ENCODE measurements at places on chromosomes 4 and X. TPM values are rescaled to one million over a fixed set of nuclear protein-coding genes. Genes with fewer than 3 reads are reported as not detected.

DNA sequence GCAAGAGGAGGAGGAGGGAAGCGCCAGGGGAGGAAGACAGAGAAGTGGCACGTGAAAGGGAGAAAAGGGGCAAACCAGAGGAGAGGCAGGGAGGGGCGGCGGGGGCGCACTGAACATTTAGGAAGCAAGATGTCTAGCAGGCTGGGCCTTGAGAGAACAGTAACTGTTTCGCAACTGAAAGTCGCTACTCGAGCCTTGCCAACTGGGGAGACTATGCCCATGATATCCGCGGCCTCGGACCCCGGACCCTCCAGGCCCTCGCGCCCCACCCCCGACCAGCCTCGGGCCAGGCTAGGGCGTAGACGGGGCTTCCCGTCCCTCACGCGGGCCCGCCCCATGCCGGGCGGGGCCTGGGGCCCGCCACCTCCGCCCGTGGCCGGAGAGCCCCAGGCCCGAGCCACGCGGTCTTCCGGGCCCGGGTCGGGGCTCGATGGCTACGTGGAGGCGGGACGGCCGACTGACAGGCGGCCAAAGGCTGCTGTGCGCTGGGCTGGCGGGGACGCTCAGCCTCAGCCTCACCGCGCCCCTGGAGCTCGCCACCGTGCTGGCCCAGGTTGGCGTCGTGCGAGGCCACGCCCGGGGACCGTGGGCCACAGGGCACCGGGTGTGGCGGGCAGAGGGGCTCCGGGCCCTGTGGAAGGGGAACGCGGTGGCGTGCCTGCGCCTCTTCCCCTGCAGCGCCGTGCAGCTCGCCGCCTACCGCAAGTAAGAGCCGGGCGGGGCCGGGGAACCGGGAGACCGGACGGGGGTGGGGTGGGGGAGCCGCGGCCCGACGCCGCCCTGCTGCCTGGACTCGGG lies at the start of gene SLC25A43:
Gene SLC25A43 (plus strand): TSS at position 363 of the 798 bp plus-strand sequence. CDS start 68 bp downstream, at position 431.
- peak; percentile 59 for DNase-seq

DNA sequence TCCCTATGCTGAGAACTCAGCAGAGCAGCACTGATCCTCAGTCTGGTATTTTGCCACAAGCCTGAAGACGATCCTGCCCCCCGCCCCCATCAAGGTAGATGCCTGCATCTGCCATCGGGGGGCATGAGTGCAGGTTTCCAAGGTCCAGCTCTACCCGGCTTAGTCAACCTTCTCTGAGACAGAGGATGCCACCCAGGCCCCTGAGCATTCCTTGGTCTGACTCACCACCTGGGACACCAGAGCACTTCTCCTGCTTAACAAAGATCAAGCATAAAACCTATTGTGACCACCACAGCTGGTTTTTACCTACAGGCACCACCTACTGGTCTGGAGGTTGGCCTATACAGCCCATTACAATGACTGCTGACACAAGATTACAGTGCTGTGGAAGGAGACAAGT lies 1168.1 kb downstream of the PCDH19 start:
- no peak for DNase-seq

GRCh38 chrX:15864629-15865028 lies 10.0 kb upstream of the AP1S2 start:
- no peak for DNase-seq

DNA sequence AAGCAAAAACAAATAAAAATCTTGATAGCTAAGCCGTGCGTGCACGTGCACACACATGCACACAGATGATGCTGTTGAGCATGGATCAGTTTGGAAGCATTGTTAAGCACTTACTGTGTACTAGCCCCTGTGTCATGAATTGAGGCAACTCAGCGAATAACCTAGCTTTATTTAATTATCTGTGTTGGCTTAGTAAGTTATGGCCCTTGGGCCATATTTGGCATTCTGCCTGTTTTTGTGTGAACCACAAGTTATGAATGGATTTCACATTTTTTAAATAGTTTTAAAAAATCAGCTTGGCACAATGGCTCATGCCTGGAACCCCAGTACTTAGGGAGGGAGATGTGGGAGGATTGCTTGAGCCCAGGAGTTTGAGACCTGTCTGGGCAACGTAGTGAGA lies 113.6 kb upstream of the CBLL2 start:
- DNase-seq, result no peak

DNA sequence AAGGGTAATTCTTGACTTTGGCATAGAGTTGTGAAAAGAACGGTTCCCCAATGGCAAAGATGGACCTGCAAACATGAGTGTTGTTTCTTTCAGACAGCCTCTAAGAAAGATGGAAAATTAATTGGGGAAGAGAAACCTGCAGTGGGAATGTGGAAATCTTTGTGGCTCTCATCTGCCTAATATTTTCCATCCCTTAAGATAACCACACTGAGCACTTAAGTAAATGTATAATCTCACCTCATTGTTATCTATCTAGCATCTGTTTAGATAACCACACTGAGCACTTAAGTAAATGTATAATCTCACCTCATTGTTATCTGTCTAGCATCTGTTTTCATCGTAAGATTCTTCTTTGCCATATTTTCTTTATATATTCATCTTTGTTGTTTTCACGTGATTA lies 149.3 kb downstream of the NWD2 start:
- no peak for DNase-seq

GRCh38 chrX:40570346-40571093 lies 10.2 kb upstream of the ATP6AP2 start:
- peak; percentile 4 for DNase-seq

DNA sequence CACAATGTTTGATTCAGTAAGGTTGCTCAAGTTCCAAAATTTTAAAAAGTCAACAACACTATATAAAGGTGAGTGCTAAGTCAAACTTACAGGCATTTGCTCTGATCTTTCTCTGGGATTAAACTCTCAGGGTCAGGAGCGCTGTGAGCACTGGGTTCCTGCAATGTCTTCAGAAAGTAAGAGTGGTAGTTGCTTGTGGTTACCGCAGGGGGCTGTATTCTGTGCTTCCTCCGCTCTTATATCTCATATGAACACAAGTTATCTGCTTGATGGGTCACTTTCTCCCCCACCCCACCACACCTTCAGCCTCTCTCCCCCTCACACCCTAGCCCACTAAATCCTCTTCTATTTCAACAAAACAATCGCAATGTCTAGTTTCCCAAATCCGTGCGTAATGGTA lies 116.4 kb upstream of the IGSF1 start:
- DNase-seq, result no peak

DNA sequence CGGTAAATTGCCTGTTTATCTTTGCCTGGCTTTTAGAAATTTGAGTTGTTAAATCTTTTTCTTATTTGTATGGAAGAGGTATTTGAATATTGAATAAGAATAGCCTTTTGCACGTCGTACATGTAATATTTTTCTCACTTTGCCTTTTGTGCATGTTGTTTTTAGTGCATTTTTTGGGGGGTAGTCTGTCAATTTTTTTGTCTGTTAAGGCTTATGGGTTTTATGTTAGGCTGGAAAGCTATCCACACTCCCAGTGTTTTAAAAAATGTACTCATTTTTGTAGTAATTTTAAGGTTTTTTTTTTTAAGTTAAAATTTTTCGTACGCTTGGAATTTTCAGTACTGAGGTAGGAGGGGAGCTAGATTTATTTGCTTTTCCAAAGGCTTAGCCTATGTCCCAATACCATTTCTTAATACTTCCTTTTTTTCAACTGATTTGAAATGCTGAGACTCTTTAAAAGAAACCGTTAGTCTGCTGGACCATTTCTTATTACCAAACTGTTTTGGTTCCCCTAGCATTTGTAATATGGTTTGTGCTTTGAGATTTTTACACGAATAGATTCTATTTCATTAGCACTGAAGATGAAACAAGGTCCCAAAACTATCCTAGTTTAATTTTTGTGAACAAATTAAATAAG lies 1.3 kb downstream of the HERC5 start:
- DNase-seq, result no peak

GRCh38 chr4:53937327-53937726 lies 127.1 kb downstream of the CHIC2 start:
- DNase-seq, result no peak

DNA sequence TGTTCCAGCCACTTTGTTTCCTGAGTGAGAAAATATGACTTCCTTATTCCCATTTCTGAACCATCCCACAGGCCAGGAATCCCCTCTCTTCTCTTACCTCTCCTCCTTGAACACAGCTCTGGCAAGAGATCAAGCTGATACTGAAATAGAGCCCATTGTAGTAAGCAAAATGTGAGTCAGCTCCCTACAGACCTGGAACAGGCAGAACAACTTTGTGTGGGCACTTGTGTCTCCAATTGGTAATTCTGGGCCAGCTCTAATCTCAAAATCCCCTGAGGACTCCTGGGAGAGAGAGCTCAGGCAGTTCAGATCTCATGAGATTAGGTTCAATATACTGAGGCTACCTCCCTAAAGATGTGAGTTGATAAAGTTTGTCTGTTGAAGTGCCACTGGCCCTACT lies 213.5 kb downstream of the GUCY2F start:
- DNase-seq, result no peak

DNA sequence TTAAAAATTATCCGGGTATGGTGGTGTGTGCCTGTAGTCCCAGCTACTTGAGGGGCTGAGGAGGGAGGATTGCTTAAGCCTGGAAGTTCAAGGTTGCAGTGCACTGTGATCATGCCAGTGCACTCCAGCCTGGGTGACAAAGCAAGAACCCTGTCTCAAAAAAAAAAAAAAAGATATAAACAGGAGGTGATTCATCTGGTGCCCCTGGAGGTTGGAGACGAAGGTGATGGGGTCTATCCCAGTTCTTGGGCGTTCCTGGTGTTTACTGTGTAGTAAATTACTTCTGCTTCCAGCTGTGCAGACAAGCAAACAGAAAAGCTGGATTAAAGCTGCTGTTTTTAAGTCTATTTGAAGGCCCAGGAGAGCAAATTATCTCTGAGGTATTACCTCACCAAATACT lies 19.9 kb downstream of the GPKOW start:
- DNase-seq, result no peak

- DNase-seq, result no peak
Observed at GRCh38 chr4:183602557-183603027, 56.4 kb downstream of the RWDD4 start.

- DNase-seq, result no peak
Observed at GRCh38 chr4:166625018-166625637, 609.2 kb downstream of the SPOCK3 start.

- DNase-seq, result no peak
Observed at GRCh38 chrX:13345037-13345436, 25.2 kb upstream of the ATXN3L start.

DNA sequence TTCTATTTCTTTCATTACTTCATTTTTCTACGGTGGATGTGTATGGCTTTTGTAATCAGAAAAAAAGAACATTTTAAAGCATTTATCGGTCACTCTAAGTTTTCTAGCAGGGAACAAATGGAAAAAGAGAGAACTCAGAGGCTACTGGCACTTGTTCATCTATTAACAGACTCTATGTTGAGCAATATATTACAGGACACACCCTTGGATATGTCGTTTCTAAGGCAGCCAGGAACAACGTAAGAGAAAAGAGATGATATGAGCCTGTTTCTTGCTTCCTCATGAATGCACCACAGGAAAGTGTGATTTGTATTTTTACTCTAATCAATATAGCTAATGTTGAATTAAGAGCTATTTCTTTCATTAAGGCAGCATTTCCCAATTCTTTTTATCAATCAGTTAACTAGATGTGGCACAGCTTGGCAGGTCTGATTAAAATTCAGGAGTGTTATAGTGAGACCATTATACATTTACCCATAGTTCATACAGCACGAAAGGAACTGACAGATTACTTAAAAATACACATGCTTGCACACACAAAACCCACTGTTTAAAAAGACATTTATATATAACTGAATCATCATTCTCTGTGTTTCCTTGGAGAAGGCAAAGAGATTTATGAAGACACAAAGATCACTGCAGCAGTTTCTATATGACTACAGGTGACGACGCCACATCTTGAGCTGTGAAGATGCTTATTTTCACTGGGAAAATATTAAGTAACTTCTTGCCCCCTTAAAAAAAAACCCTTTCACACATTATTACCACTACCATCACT lies 13.0 kb downstream of the RAB9B start:
- DNase-seq, result no peak

- no peak for DNase-seq
Observed at GRCh38 chr4:53935780-53936179, 128.6 kb downstream of the CHIC2 start.

DNA sequence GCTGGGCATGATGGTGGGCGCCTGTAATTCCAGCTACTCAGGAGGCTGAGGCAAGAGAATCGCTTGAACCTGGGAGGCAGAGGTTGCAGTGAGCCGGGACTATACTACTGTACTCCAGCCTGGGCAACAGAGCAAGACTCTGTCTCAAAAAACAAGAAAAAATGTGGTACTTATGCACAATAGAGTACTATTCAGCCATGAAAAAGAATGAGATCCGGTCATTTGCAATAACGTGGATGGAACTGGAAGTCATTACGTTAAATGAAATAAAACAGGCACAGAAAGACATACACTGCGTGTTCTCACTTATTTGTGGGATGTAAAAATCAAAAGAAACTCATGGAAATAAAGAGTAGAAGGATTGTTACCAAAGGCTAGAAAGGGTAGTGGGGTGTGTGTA lies 12.1 kb downstream of the RPGR start:
- no peak for DNase-seq

DNA sequence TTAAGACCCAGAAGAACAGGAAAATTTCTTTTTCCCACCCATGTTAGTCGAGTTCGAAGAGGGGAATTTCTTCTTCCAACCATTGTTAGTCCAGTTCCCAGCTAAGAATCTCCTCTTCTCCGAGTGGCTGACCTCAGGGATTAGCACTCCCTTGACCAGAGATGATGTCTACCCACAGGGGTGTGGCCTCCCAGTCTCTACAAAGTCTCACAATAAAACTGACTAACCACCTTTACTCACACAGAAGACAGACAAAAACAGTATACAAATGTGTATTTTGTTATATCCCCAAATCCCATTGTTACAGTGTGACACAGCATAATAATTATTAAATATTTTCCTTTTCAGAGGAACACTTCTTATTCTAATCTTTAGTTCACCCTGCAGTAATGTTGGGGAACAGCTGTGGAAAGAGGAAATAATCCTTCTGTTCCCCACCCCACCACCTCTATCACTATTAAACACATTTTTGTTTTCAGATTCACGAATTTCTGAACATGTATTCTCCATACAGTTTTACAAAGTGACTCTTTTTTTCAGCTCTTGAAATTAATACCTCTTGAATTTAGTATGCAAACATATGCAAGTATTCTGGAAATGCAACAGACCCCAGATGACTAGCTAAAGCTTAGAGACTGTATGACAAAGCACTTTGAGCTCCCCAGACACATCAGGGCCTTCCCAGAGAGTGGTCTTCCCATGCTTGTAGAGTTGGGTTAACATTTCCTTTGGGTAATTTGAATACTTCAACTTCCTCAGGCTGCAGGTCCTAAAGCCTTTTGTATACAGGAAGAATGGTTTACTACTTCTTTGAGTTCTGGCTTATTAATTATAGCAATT lies 62.5 kb upstream of the NFKB1 start:
- no peak for DNase-seq

The RAB39B gene
- 36.4 TPM for total RNA-seq

The CXorf51B gene
- not detected for total RNA-seq

The FREM3 gene
- total RNA-seq, result not detected

The VGLL1 gene
- not detected for total RNA-seq

The SLC9A7 gene
- 19.2 TPM for total RNA-seq

The L1CAM gene
- total RNA-seq, result 2.1 TPM

The CT45A1 gene
- not detected for total RNA-seq

The THAP9 gene
- total RNA-seq, result 4.6 TPM

The ZAR1 gene
- not detected for total RNA-seq

The MUC7 gene
- not detected for total RNA-seq

The PRRG1 gene
- not detected for total RNA-seq
